CD4-positive, alpha-beta T cell treated with Interleukin-10 for 1 hour (primary cell): ENCODE measurements at places on chromosomes 2 and 18.
A peak's percentile ranks its signal among the peaks of the same experiment; 100 is the strongest.

GRCh38 chr2:238100049-238100820 lies at the start of gene ESPNL:
ESPNL (plus strand) TSS chr2:238100340; CDS start chr2:238100420, 80 bp downstream.
- no peak for DNase-seq

- no peak for DNase-seq
Observed at GRCh38 chr2:121721926-121722325, 14.7 kb downstream of the NIFK start.

GRCh38 chr18:12659904-12660605 lies 2.1 kb upstream of the SPIRE1 start:
- DNase-seq: peak; percentile 64

- no peak for DNase-seq
Observed at GRCh38 chr18:9925369-9925768, 11.6 kb downstream of the VAPA start.

- DNase-seq: no peak
Observed at GRCh38 chr2:178799305-178799704, 7.9 kb downstream of the TTN start.

GRCh38 chr2:120465989-120466703 lies 120.2 kb downstream of the INHBB start:
- DNase-seq: no peak

DNA sequence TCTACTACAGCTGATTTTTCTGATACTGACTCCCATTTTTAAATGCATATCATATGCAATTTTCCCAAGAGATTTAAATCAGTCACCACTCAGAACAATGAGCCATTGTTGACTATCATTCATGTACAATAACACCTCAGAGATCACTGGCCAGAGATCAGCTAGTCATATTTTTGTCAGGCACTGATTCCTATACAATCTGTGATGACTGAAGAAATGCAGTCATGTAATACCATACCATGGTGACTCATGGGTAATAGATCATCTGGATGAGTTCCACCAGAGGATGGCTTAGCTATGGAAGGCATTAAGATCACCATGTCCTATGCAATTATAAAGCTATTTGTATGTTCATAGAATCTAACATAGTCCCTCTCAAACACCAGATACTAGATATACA lies 285.7 kb upstream of the DCC start:
- no peak for DNase-seq

DNA sequence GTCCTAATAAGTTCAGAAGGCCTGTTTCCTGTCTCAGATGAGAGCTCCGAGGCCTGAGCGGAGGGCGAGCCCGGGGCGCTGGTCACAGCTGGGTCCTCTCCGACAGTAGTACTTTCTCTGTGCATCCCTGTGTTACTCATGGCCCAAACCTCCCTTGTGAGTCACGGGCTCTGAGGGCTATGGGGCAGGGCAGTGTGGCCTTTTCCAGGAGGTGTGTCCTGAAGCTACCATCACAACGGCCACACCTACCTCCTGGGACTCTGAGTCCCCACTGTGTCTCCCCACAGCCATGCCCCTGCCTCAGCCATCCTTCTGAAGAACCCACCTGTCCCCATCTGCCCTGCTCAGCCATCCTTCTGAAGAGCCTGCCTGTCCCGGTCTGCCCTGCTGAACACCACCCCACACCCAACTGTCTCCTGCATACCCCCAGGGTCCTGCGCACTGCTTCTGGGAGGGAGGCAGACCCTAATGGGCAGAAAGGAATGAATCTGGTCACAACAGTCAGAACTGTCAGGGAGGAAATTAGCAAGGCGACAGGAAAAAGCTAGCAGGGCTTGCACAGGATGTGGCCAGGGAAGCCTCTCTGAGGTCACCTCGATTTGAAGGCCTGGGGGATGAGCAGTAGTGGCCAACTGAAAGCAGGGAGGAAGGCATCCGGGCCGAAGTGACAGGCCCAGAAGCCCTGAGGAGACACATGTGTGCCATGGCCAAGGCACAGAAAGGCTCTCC lies 145.4 kb upstream of the RIOK3 start:
- peak; percentile 24 for DNase-seq

DNA sequence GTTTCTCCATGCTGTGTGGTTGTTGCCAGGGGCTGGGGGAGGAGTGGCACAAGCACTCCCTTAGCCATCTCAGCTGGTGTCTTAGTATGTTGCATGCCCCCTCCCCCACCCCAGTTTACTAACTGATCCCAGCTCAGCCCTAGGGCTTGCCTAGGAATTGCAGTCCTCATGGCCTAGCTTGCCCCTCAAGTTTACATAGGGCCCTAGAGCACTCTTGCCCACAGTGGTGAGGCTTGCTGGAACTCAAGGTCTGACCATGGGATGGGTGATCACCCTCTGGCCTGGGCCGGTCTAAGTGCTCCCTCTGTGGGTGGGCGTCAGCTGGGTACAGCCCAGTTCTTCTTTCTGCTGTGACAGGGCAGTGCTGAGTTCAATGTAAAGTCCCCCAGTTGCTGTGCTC lies 156.1 kb upstream of the PIEZO2 start:
- no peak for DNase-seq

GRCh38 chr18:47595831-47596501 lies 334.5 kb downstream of the SMAD2 start:
- DNase-seq: peak; percentile 2

DNA sequence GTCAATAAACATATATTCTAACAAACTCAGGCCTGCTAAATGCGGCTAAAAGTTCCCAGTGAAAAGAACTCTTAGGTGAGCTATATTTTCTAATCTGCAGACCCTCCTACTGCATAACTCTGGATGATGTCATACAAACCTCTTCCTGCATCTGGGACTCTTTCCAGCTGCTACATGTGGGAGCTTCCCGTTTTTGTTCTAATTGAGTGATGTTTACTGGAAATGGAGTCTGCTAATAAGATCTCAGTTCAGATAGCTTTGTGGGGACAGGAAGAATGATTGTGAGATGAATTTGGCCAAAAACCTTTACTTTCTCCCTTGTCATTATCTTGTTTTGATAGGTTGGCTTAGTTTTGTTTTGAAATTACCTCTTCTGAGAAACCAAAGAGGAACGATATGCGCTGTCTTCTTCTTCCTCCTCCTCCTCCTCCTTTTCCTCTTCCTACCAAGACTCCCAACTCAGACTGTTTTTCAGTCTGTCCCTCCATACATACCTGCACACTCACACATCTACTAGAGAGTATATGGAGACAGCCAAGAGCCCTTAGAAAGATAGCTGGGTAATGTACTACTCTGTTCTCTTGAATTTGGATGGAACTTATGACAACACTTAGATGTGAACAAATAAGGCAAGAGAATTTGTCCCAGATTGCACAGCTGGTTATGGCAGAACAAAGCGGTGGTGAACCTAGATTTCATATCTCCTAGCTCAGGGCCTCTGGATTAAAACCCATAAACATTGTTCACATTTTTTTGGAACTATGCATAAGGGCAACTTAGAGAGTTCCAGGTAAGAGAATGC lies 39.8 kb upstream of the AAK1 start:
- no peak for DNase-seq

- no peak for DNase-seq
Observed at GRCh38 chr18:11147371-11147951, 1.9 kb downstream of the PIEZO2 start.

- DNase-seq: no peak
Observed at GRCh38 chr2:120317916-120318315, 28.0 kb upstream of the INHBB start.
